G401 (cell line): ENCODE measurements at places on chromosomes 3 and 15.

GRCh38 chr3:14188041-14188754 is 9.6 kb downstream of the LSM3 start:
- DNase-seq, result no peak

GRCh38 chr3:107384428-107384827 is 7.2 kb downstream of the CCDC54 start:
- no peak for DNase-seq

DNA sequence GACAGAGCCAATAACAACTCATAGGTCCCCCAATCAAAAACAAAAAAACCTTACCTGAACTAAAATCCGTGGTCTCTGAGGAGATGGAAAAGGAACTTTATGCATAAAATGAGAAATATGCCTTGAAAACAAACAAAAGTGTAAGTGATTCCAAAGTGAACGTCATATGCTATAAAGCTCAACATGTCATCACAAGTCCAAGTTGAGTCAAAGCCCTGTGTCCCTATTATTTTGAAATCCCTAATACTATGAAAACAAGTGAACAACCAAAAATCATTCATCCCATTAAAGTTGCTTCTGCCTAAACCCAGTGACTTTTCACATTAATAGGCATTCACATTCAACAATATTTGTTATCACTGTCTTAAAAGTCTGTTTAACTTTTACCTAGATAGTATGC is 59.4 kb downstream of the DENND4A start:
- DNase-seq, result no peak

DNA sequence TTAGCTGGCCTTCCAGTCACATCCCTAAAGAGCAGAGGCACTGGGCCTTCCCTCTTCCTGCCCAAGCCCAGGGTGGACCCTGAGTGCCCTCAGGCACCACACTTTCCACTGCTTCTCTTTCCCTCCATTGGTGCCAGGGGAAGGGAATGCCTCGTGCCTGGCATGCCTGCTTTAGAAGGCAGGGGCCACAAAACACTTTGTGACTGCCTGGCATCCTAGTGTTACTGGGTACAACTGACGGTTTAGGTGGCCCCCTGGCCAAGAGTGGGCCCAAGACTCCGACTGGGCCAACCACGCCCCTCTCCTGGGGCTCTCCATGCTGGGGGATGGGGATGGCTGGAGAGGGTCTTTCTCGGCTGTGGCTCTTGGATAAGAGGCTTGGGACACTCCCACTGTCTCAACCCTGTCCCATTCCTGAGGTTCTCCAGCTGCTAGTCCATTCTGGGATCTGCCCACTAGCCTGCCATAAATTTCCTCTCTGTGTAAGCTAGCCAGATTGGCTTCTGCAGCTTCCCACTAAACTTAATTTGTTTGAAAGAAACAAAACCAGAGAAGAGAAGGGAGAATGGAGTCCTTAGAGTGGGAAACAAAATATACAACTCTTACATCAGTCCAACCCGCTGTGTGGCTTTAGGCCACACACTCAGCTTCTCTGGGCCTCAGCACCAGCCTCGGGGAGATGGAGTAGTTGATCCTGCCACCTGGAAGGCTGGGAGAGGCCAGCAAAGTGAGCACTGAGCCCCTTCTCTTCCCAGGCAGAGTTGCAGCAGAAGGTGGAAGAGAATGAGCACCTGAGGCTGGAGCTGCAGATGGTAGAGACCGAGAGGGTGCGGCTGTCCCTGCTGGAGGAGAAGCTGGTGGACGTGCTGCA is 24.1 kb upstream of the GP9 start:
- no peak for DNase-seq

DNA sequence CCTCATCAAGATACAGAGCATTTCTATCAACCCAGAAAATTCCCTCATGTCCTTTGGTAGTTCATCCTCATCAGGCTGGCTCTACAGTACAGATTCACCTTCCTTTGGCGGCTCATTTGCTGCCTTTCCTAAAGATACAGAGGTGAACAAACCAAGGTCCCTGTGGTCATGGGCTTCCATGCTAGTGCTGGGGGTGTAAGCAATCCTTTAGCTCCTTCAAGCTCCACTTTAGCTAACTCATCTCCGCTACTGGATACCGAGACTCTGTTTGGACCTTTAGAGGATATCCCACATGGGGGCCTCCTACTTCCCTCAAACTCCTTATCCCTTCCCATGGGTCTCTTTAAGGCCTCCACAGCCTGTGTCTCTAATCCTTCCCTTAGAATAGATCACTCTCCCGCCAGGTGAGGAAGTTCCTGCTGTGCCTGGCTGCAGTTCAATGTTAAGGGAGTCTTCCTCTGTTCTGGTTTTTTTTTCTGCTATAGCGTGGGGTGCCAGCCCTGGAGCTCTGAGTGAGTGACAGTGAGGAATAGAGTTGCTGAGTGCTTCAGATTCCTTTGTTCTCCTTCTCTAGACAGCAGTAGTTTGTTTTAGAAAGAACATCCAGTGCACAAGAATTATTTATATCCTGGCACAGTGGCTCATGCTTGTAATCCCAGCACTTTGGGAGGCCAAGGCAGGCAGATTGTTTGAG is 30.7 kb downstream of the CLEC3B start:
- no peak for DNase-seq

- DNase-seq, result no peak
Measured at GRCh38 chr3:126618760-126619159, 36.2 kb downstream of the TXNRD3 start.

- peak; percentile 50 for DNase-seq
Measured at GRCh38 chr15:39472621-39473297, 108.1 kb upstream of the THBS1 start.

DNA sequence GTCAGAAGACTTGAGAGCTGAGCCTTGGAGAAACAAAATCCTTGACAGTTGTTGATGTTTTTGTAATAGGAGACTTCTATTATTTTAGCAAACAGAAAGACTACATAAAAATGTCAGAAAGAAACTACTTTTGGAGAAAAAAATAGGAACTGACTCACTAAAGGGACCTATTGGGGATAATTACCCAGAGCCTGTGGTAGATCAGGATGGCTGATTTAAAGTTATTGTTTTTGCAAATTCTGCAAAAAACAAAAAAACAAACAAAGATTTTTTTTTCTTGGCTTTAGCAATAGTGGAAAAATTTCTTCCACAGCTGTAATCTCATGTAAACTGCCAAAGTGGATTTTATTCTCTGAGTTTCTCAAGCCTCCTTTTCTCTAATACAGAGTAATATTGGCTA is 101.5 kb upstream of the SATB1 start:
- DNase-seq, result no peak

DNA sequence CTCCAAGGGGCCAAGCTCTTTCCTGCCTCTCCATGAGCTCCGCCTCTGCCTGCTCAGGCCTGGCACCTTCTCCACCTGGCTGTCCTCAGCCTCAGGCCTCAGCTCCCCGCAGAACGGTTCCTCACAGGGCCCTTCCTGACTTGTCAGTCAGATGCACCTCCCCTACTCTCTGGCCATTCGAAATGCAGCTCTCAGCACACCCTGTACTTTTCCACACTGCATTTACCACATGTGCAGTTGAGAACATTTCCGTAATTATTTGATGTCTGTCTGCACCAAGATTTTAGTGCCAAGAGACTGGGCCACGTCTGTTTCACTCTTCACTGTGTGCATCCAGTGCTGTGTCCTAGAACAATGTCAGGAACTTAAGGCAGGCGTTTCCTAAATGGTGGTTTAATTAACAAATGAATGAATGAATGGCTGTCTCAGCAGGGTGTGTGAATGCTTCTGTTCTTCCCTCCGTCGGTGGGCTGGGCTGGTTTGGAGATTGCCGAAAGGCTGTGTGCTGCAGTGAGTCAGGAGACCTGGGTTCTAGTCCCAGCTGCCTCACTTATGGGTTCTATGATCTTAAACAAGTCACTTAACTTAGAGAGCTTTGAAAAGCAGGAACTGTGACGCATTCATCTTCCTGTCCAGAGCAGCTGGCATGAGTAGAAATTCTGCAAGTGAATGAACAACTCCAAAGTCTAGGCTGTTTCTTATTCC is 5.4 kb downstream of the MUC4 start:
- DNase-seq, result no peak

- no peak for DNase-seq
Measured at GRCh38 chr3:56836276-56837163, 34.8 kb upstream of the ARHGEF3 start.

GRCh38 chr15:52787549-52788098 is 2.5 kb downstream of the ONECUT1 start:
- DNase-seq, result no peak
